ENCODE measurements at places on chromosomes 3 and 15.

DNA sequence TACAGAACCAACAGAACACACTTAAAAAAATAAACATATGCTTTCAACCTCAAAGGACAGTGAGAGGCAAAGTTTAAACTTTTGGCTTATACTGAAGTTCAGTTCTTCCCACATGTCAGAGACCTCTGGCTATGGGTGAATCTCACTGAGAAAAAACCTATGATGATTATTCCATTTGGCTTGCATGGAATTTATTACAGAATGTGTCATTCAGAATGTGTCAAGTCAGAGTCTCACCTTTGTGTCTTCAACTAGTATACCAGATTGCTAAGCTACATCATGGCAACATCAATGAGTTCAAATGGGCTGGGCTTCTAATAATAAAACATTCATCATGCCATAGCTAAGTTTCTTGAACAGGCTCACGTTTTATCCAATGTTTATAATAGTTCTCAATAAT, 987.0 kb downstream of the NTRK3 start:
- peak; percentile 97 for DNase-seq

GRCh38 chr15:92541291-92542200, 114.0 kb downstream of the FAM174B start:
- no peak for DNase-seq

DNA sequence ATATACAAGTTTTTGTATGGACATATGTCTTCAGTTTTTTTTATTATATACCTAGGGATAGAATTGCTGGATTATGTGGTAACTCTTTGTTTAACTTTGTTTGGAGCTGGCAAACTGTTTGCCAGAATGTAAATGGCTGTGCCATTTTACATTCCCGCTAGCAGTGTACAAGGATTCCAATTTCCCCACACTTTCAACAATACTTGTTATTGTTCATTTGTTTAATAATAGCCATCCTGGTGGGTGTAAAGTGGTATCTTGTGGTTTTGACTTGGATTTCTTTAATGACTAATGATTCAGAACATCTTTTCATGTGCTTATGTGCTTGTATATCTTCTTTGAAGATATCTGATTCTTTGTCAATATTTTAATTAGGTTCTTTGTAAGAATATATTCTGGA, 64.4 kb downstream of the ZNF609 start:
- DNase-seq: no peak

GRCh38 chr3:119681279-119681678, 4.1 kb upstream of the COX17 start:
- DNase-seq: no peak

GRCh38 chr15:58958811-58959210, 25.3 kb upstream of the SLTM start:
- no peak for DNase-seq

DNA sequence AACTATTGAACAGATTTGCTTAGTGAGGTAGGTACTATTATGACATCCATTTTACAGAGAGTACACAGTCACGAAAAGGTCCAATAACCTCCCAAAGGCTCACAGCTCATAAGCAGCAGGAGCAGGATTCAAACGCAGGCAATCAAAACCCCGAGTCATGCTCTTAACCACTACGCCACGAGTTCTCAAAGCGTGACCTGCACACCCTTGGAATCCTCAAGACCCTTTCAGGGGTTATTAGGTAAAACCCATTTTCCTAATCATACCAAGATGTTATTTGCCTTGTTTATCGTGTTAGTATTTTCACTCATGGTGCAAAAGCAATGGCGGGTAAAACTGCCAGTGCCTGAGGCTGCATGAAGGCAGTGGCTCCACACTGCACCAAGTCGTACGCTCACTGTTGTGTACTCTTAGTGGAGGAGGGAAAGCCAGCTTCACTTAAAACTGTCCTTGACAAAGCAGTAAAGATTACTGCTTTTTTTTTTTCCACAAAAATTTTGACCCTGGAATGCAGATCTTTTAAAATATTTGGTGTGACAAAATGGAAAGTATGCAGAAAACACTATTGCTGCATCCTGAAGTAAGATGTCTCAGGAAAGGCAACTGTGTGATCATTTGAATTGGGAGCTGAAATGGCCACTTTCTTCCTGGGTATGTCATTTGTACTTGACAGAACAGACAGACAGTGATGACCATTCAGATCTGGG, 96.1 kb downstream of the IGF2BP2 start:
- no peak for DNase-seq

- DNase-seq: peak; percentile 10
Measured at GRCh38 chr3:196073255-196073753, 8.6 kb downstream of the TFRC start.
